Islet precursor cell (in vitro differentiated cells): ENCODE measurements at places on chromosomes 2 and 18.

DNA sequence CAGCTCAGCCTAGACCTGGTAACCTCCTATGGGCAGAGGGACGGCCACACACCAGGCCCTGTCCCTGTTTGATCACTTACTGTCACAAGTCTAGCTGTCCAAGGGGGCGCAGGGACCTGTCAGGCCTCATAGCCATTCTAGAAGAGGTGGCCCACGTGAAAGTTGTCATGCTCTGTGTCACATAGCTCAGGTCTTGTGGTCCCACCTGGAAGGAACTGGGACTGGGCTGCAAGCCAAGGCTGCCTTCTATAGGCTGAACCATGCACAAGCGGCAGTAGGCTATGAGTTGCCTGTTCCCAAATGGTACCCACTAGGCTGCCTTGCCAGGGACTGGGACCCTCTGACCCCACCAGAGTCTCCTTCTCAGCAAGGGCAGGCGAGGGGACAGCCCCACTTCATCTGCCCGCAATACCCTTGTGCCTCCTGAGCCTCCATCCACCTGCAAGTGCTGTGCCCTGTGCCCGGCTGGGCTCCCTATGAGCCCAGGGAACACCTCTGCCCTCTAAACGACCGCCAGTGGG is 177.5 kb downstream of the ANAPC1 start:
- DNase-seq: no peak

DNA sequence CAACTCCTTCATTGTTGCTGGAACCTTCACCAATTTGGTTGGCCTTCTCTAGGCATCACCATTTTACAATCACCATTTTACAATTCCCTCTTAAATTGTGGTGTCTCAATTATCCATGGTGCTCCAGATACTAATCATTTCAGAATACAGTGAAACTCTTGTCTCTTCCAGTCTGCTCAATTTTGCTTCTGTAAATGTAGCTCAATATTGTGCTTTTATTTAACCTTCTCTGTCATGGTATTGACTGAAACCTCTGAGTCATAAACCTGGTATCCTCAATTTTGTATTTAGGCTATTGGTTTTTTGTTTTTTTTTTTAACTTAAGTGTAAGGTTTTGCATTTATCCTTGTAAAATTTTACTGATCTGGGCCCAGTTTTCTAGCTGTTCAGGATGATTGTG is 16.1 kb downstream of the STRADB start:
- DNase-seq: no peak

DNA sequence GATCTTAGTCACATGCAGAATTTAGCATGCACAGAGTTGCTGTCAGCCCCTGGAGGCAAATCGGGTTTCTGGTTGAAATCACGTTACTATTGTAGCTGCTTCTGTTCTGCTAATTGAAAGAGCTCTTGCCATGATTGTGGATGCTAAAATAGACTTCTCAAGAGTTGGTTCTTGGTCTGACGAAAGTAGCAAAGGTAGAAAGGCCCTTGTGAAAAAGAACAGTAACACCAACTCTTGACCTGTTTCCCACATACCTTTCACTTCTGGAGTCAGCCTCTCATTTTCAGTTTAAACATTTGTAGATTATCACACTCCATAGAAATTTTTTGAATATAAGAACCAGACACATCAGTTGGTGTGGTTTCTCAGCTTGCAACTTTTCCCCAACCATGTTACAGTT is 110.0 kb upstream of the EPB41L3 start:
- no peak for DNase-seq

GRCh38 chr2:205913668-205914067 is 172.3 kb downstream of the INO80D start:
- no peak for DNase-seq

DNA sequence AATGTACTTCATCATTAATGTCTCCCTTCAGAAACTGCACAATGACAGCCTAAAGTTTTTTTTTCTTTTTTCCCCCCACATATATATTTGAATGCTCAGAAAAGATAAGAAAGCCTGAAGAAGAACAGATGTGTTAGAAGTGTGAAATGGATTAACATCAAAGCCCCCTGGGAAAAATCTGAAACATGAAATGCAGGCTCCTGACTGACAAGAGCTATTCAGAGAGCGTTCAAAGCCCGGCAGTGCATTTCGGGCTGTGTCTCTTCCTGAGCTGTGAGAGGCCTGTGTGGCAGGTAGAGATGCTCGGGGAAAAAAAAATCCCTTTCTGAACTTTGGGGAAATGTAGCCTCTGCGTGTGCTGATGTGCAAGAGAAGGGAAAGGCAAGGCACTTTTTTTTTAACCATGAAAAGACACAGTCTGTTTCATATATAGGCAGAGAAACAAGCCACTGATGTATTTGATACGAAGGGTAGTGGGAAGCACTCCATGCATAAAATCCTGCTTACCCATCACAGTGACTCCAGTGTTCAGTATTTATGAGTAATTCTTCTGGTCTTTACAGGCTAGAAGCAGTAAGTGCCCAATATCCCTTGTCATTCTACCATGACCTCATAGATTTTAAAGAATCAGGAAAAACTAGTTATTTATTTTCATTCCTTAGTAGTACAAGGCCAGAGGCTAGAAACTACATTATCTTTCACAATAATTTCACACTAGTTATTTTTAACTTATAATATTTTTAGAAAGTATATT is 1574.2 kb upstream of the PIK3C3 start:
- no peak for DNase-seq

- DNase-seq: no peak
Measured at GRCh38 chr2:129778584-129778877, 200.9 kb upstream of the RAB6C start.

DNA sequence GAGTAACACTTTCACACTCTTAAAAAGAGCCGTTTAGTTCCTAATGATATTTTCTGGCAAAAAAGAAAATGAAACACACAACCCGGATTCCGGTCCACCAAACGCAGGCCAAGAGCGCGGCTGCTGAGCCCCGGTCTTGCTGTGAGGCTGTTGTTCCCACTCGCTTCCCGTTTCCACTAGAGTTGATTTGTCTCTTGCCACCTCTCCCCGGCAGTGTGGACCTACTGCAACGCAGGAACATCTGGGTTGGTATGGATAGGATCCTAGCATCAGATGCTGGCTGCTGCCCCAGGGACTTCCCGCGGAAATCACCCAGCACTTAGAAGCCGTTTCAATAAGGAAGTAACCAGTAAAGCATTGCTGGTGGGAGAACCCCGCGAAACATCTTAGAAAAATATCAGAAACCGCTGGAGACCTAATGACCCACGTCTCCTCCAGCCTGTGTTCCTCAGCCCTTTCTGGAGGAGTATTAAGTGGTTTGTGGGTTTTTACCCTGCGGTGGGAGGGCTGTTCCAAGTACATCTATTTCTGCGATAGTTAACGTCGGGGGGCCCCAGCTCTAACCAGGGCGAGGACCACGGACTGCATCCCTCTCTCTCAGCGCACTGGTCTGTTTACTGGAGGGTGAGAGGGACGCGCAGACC is 939 bp downstream of the DOCK10 start:
- DNase-seq: no peak

DNA sequence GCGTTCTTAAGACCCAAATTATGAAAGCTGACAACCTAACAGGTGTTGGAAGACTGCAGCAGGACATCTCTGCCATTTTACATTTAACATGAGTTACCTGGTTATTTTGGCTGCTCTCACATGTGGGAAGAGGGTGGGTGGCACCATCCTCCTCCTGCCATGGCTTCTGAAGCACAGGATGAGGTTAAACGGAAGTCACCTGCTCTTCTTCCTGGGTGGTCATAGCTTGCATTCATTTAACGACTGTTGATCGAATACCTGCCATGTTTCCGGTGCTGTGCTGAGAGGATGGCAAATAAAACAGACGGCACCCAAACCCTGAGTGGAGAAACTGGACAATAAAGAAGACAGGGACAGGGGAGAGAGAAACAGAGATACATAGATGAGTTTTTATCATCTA is 118.0 kb downstream of the RHBDD1 start:
- no peak for DNase-seq

DNA sequence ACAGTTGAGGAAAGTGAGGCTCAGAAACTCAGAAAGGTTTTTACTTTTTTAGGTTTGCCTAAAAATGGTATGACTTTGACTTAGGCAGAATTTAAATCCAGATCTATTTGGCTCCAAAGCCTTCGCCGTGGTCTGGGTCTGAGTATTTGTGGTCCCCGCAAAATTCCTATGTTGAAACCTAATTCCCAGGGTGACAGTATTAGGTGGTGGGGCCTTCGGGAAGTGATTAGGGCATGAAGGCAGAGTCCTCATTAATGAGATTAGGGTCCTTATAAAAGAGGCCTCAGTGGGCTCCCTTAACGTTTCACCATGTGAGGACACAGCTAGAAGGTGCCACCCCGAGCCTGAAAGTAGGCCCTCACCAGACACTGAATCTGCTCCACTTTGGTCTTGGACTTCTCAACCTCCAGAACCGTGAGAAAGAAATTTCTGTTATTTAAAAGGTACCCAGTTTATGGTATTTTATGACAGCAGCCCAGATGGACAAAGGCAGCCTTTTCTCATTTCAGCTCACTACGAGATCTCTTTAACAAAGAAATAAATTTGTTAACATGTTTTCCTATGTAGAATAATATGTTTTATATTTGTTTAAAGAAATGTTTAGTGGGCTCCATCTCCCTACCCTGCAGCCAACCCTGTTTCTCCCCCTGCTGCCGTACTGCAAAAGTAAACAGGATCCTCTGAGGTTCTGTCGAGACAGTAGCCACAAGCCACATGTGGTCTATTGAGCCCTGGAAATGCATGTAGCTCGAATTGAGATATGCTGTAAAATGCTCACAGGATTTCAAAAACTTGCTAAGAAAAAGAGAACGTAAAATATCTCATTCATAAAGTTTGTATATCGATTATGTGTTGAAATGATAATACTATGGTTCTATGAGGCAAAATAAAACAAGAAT is 80.6 kb downstream of the MOGAT1 start:
- DNase-seq: no peak

GRCh38 chr18:63292831-63293683 is 26.5 kb downstream of the BCL2 start:
- no peak for DNase-seq

DNA sequence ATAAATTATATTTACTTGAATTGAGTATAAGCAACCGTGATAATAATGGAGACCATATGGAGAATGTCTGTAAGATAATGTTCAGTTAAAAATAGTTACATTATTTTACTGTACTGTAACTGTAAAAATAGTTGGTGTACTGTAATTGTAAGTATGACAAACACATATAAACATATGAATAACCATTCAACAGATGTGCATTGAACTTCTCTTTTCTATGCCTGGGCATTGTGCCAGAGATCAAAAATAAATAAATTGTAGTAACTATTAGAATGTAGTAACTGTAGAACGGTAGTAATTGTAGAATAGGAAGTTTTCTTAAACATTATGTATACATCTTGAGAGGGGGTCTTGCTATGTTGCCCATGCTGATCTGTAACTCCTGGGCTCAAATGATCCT is 287.4 kb upstream of the EPAS1 start:
- no peak for DNase-seq

DNA sequence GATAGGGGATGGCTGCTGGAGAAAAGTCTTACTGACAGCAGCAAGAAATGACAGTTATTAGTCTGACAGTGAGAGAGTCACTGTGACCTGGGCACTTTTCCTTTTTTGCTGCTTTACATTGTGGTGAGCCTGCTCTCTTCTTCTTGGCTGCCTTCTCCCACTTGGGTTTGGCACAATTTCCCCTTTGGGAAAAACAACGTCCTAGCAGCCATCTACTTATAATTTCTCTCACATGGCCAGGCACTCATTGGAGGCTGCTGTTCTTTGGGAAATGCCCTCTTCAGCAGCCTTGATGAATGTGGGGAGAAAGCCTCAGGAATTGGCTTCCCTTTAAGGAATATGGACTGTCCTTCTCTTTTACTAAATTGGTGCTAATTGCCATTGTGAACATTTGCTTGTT is 60.4 kb upstream of the SLC1A4 start:
- DNase-seq: no peak

DNA sequence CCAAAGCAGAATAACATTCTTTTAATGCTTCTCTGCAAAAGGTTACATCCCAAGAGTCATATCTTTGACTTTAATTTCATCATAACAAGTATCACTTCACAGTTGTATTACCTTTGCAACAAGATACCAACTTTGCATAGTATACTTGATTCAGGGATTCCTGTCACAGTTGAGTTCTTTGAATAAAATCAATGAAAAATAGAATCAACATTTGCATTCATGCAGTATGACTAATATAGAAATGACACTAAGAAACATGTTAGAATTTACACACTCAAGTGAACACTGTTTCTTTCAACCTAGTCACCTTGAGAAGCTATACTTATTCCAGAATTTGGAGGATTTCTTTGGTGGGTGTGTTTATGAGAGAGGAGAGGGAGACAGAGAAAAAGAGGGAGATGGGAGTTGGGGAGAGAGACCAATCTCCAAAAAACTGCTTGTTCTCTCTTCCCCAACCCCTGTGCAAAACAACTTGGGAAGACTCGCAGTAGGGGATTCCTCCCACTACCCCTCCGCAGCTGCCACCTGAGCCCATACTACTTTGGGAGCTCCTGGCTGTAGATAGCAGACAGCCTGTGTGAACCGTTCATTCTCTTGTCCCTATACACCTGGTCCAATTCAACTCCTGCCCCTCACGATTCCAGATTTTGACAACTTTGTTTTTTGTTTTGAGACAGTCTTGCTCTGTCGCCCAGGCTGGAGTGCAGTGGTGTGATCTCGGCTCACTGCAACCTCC is 57.7 kb downstream of the PELI1 start:
- DNase-seq: no peak

- no peak for DNase-seq
Measured at GRCh38 chr2:144267239-144267638, 252.7 kb downstream of the ZEB2 start.

- DNase-seq: no peak
Measured at GRCh38 chr18:741931-742512, 29.6 kb upstream of the ENOSF1 start.

- no peak for DNase-seq
Measured at GRCh38 chr2:8566774-8567468, 114.9 kb upstream of the ID2 start.

- no peak for DNase-seq
Measured at GRCh38 chr2:176813621-176814049, 399.0 kb upstream of the HNRNPA3 start.

DNA sequence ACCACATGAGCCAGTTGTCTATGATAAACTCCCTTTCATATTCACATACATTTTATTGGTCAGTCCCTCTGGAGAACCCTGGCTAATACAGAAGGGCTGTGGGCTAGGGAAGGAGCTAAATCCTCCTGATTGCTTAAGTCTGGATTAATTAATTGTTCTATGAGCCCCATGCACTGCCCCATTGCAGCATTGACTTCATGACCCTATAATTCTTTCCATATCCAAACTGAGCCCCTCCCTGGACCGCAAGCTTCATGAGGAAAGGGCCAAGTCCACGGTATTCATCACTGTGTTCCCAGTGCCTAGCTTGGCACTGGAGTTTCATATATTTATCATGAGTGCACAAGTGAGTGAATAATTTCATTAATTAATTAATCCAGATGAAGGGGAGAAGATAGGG is 124.0 kb downstream of the MBD2 start:
- no peak for DNase-seq

DNA sequence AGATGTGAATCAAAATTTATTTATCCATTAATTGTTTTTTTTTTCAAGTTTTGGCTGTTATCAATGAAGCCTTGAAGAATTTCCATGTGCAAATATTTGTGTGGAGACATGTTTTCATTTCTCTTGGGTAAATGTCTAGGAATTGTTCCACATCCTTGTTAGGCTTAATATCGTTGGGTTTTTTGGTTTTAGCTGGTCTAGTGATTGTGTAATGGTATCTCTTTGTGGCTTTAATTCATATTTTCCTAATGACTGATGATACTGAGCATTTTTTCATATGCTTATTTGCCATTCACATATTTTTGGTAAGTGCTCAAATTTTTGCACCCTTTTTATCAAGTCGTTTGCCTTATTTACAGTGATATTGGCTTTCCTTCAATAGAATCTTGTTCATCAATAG is 250.3 kb upstream of the EPHA4 start:
- no peak for DNase-seq
